Foreskin keratinocyte (primary cell): ENCODE measurements at places on chromosomes 7 and 10. TPM values are rescaled to one million over a fixed set of nuclear protein-coding genes. Genes with fewer than 3 reads are reported as not detected.

CTAGE4 gene
- polyA plus RNA-seq: 0.10 and 4.8 TPM in 2 replicates

FAM221A gene
- polyA plus RNA-seq: 0.26 and 0.46 TPM in 2 replicates

LIPK gene
- not detected in 2 replicates for polyA plus RNA-seq

CYREN gene
- 46.6 and 53.0 TPM in 2 replicates for polyA plus RNA-seq

MSMB gene
- not detected in 2 replicates for polyA plus RNA-seq

MBL2 gene
- polyA plus RNA-seq: not detected in 2 replicates

MAT1A gene
- not detected in 2 replicates for polyA plus RNA-seq

HYAL4 gene
- 0.10 TPM in 1 of 2 replicates, not detected in the other for polyA plus RNA-seq

PDE1C gene
- polyA plus RNA-seq: 4.2 and 5.3 TPM in 2 replicates

CCDC3 gene
- 0.21 and 0.51 TPM in 2 replicates for polyA plus RNA-seq
